ENCODE measurements at places on chromosomes 12 and 14.

DNA sequence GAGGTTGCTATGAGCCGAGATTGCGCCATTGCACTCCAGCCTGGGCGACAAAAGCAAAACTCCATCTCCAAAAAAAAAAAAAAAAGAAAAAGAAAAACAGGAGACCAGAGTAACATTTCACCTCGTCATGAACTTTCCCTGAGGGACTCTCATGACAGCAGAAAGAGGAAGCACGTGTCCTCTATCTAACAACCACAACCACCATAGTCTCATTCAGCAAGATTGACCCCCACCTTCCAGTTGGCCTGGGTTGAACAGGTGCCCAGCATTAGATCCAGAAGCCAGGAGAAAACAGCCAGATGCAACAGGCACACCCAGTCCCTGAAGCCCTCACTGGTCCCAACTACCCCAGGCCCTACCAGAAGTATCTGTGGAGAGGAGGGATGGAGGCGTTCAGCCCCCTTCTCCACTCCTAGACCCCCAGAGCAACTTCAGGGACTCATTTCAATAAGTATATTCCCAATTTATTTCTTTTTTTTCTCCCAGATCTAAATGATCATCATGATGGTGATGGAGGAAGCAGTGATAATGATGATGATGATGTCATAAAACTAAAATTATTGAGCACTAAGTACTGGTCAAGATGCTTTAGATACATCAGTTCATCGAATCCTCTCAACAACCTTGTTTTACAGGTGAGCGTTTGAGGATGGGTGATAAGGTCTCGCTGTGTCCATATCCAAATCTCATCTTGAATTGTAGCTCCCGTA is 235.0 kb downstream of the EFCAB11 start:
- no peak for DNase-seq

DNA sequence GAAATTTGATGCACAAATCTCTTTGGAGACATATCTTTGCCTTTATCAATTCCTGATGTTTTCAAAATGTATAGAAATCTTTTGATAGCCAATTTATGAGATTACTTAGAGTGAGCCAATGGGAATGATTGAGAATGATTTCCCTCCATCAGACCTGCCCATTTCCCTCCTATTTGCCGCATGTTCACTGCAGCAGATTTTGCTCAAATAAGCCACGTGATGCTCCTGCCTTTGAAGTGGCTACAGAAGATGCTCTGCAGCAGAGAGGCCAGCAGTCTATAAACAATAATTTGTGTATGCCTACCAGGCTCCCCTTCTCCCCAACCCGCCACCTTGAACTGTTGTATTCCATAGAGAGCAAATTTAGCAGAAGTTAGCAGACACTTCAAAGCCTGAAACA is 21.9 kb downstream of the WIF1 start:
- no peak for DNase-seq

DNA sequence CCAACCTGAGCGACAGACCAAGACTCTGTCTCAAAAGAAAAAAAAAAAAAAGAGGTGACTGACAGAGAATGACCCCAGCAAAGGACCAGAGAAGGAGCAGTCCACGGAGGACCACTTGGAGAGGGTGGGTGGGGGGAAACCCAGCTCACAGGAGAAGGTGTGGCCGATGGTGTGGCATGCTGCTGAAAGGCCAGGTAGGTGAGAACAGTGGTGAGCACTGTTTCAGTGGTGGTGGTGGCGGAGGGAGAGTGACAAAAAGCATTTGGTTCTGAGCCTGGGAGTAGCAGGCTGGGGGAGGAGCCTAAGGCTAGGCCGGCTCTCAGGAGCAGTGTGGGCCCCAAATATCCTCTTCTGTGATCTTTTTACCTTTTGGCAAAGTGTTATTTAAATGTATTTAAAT is 63.8 kb downstream of the IRF2BPL start:
- no peak for DNase-seq

- no peak for DNase-seq
These were observed 70.3 kb downstream of the MAP1LC3B2 start for GRCh38 chr12:116629480-116629879.

- DNase-seq = no peak
These were observed 12.8 kb upstream of the ATP2B1 start for GRCh38 chr12:89721291-89721987.

- peak; percentile 91 for DNase-seq
These were observed 44.3 kb downstream of the KRT80 start for GRCh38 chr12:52147367-52147963.

- no peak for DNase-seq
These were observed 379.6 kb downstream of the ETNK1 start for GRCh38 chr12:23004473-23005020.

DNA sequence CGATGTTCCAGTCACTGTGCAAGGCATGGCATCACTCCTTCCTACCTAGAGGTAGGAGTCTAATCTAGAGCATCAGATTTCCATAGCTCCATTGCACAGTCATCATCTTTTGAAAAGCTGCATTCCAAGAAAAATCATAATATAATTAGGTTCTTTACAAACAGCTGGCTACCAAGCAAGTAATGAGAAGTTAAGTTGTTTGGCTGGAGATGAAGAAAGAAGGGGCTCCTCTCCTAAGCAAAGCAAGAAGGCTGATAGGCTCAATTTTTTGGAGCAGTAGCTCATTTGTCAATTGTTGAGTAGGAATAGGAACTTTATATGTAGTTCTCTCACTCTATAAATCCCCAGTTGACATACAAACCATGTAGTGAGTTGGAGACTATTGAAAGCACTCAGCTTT is 8.3 kb downstream of the FOXJ2 start:
- no peak for DNase-seq

DNA sequence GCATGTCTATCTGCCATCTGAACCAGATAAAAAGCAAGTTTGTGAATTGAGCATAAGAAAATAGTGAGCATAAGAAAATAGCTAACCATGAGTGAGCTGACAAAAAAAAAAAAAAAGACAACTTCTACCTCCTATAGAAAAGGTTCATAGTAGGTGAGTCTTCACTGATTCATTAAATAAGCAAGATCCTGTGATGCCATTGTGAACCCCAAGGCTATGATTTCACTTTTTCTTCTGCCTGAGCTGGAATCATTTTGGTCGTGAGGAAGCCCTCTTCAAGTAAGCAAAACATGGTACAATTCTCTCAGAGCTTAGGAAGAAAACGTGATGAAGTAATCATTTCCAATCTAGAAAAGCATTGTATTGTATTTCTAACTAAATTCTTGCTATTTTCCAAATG is 1.2 kb downstream of the PIK3C2G start:
- DNase-seq = no peak

All from gastrocnemius medialis (tissue), 4 donors.